Stimulated activated CD4-positive, alpha-beta T cell treated with anti-CD3 and anti-CD28 coated beads, Interleukin-15, amount 100 ng/mL, for 48 hours (primary cell): ENCODE measurements at places on chromosomes 3 and 15.
A peak's percentile ranks its signal among the peaks of the same experiment; 100 is the strongest.

DNA sequence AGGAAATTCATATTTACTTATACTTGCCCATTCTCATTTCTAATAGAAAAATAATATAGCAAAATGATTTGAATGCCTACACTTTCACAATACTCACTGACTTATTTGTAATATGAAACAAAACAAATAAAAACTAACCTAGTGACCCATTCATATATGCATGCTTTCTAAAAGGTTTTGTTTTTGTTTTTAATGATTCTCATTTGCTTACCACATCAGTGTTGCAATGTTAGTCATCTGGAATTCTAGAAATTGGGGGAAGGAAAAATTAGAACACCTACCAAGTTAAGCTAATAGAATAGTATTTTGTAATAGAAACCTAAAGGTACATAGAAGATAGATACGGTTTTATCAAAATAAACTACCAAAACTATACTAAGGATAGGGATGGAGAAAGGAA, 214.1 kb upstream of the CNTN6 start:
- DNase-seq = no peak

DNA sequence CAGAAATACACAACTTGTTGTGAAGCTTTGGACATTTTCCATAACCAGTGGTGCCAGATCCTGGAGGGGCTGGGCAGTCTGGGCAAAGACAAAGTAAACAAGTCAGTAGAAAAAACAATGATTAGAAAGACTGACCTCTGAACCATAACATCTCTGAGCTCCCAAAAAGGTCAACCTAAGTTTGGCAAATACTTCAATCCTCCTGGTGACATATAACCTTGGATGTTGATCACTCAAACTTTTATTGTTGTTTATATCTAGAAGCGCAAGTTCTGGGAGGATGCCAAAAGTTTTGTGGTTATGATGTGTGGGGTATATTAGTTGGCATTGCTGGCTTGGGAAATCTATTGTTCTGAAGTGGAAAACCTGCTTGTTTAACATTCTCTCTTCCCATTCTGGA, 257.7 kb downstream of the DIPK2A start:
- DNase-seq = no peak

- no peak for DNase-seq
Observed at GRCh38 chr3:169323578-169324451, 339.7 kb downstream of the MECOM start.

DNA sequence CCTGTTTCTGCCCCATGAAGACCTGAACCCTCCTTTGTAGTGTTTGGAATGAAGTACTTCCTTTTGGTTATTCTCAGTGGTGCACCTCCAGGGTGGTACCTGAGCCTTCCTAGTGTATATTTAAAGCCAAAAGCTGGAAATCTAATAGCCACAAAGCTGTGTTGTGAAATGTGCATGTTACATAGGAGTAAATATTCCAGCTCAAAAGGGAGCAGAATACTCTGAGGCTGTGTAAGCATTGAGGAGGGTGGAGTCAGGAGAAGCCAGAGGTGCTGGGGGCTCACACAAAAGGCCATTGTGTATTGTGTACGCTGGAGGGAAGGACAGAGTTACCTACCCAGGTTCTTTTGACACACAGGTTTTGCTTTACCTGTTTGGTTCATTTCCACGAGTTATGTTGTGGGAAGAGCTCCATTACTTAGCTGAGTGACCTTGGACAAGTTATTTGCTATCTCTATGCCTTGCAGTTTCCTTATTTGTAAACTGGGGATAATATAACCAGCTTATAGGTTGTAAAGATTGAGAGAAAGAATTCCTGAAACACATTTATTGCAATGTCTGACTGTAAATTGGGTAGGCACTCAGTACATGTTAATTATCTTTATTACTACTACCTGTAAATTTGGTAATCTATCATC, 24.7 kb downstream of the GPR171 start:
- no peak for DNase-seq

DNA sequence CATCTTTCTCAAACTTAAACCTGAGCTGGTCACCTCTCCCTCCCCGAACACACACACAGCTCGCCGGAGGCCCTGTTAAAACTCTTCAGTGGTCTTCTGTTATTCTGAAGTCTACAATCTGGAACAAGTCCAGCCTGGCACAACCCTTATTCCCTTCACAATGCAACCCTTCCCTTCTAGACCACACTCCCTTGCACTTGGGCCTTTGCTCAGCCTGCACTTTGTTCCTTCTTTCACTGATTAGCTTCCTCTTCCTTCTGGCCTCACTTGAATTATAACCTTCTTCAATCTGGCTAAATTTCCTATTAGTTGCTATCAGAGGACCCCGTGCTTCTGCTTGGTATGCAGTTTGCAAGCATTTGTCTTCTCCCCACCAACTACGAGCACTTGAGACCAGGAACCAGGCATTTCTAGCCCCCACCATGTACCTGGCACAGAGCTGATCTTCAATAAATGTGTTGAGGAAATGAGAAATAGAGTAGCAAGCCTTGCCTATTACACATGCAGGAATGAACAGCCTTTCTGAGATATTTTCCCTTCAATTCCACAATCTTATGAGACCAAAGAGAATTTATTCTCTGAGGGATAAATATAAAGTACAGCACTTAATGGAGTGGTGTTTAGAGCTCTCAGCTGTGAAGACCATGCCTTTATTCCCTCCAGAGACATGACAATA, 663.1 kb upstream of the ADAMTS9 start:
- DNase-seq = no peak

DNA sequence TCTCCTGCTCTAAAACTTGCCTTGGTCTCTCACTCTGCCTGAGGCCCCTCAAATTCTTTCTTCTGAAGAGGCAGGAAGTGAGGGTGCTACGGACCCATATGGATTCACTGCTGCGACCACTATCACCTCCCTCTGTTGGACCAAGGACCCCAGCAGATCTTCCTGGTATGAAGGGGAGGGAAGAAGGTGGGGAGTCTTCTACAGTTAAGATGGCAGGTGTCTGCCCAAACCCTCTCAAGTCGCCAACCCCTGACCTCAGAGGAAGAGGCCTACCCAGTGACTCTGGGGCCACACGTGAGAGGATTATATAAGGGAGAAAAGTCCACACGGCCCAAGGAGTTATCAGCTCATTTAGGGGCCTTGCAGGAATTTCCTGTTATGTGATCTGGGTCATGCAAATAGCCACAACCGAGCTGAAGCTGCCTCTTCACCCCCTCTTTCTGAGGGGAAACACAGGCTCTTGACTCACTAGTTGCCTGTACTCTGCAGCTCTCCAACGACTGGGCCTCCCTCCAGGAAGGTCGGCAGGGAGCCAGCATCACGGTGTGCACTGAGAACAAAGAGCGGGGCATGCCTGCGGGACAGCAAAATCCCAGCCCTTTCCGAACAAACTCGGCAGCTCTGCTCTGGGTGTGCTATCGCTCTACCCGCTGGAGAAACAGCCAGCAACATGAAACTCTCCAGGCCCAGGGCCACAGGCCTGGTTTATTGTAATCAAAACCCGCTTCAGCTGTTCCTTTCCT, 116.0 kb downstream of the XXYLT1 start:
- no peak for DNase-seq

DNA sequence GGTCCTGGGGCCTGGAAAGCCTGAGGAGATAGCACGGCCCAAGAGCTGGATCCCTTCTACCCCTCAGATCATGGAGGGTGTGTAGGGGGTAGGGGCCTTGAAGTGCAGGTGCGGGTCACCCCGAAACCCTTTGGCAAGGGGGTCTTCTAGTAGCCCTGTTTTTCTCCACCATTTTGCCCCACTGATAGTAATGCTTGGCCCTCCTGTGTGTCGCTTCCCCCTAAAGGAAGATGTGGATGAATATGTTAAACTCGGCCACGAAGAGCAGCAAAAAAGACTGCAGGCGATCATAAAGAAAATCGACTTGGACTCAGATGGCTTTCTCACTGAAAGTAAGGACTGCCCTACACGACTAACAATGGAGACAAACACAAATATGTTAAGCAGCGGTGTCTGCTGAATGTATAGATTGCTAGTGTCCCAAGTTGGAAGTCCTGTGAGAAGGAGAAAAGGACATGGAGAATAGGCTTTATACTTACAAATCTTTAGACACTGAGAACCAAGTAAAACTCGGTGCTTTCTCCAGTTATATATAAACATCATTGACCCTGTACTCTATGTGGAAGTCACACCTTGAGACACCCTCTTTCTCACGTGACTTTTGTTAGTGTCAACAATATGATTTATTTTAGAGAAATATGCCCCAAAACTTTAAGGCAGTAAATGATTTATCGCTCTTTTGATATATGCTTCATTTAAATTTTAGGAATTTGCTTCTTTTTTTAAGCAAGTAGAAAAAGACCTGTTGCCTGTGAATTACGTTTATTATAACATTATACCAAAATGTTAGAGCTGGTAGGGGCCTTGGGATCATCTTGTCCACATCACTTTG, 802 bp downstream of the RCN2 start:
- DNase-seq = no peak

DNA sequence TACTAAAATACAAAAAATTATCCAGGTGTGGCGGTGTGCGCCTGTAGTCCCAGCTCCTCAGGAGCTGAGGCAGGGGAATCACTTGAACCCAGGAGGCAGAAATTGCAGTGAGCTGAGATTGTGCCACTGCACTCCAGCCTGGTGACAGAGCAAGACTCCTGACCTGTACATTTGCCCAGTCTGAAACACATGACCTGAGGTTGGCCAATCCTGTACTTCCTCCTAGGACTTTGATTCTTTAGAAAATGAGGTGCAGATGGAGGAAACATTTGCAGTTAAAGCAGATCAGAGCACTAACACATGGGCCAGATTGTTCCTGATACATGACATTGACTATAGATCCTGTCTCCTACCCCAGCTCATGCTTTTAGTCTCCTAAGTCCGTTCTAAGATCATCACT, 28.9 kb upstream of the LPP start:
- DNase-seq = no peak

DNA sequence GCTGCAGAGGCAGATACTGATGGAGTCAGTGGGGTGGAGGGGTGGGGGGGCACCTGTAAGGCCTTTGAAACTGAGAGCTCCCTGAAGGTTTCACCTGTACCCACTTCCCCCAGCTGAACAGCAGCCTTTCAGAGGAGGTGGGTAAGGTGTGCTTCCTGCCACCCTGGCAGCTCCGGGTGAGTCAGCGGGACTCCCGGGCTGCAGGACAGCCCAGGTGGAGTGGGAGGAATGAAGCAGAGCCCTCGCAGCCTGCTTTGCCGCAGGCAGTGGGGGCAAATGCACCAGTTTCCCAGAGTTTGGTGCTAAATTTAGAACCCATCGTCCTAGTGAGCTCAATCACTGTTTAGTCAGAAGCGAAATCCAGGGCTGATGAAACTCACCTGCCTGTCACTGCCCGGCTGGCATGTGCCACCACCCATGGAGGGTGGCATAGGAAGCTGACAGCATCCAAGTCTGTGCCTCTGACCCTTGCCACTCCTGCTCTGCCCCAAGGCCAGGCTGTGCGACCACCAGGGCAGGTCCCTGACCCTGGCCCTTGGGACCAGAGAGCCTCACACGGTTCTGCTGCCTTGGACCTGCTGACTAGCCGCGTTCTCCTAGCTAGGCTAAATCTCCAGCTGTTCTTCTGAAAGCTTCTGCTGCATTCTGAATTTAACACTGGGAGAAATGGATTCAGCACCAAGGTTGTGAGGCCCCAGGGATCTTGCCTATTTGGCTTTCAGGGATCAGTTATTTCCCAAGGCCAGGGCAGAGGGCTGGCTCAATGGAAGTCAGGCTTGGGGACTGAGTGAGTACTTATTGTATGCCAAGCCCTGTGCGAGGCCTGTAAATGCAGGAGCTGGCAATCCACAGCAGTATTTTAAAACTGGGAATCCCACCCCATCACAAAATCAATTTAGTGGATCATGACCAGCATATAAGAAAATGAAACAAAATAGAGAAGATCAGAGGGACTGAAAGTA, 67.3 kb upstream of the RASGRF1 start:
- no peak for DNase-seq

DNA sequence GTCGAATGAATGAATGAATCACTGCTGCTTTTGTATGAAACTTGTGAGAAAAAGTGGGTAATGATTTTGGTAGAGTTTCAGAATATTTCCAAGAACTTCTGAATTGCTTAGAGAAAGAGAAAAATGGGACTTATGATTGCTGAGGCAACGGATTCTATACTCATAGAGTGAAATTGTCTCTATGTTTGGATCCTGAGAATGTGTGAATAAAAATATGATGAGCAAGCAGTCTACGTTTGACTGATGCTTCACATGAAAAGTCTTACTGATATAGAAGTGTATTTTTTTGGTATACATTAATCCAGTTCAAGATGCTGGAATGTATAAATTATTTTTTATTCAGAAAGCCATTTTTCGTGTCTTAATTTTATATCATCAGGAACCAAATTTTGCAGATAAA, 441.1 kb downstream of the NLGN1 start:
- DNase-seq = no peak

DNA sequence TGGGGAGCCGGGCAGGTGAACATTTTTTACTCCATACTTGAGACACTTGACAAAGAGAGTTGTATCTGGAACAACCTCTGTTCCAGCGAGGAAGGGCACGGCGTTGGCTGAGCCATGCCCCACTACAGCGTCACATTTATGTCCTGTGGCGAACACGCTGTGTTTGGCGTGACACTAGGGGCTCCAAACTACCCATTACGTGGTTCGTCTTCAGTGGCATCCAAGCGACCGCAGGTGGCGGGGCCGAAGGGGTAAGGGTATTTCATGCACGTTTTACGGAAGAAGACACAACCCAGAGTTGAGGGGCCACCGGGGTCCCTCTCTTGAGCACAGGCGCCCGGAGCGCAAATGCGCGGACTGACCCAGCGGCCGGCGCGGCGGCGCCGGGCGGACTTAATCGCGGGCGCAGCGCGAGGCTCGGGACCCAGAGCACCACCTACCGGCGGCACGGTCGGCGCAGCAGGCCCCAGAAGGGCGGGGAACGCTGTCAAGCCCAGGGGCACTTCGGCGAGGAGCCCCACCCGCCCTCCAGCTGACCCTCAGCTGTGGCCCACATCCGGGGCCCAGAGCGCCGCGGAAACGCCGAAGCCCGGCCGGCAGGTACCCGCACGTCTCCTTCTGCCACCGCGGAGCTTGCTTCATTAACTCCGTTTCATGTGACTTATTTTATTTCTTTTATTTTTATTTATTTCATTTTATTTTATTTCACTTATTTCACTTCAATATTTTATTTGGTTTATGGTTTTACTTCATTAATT, 36.4 kb upstream of the TRIM71 start:
- DNase-seq = peak; percentile 32

DNA sequence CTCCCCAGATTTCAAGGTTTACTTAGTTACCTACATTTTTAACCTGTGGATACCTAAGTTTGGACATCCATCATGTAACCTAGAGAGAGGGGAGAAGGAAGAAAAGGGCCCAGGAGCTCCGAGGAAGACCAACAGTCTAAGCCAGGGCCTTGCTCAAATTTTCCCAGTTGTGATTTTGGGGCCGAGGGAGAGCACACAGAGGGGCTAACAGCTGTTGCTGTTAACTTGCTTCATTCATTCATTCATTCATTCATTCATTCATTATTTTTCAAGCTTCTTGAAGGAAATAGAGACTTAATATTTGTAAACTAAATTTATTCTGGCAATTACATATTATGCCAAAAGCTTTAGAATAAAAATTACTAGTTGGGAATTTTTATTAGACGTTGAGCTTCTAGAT, 22.9 kb downstream of the SYNM start:
- no peak for DNase-seq

DNA sequence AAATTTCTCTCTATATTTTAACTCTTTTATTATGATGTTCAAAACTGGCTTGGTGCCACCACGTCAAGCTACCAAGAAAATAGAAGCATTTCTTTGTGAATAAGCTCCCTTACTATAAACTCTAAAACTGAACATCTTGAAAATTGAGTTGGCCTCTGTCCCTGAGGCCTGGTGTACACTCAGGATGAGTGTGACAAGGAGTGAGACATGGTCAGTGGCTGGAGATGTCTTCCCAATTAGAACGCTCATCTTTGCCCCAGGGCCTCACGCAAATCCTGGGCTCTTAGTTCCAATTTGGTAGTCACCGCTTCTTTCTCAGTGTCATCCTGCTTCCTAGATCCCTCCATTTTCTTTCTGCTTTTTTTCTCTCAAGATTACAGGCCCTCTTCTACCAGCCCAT, 26.2 kb downstream of the SLC2A2 start:
- DNase-seq = no peak
